ENCODE measurements at places on chromosomes 3 and 15. TPM values are rescaled to one million over a fixed set of nuclear protein-coding genes. Genes with fewer than 3 reads are reported as not detected.

The SPTBN5 gene
- 0.63 TPM for polyA plus RNA-seq

The PLA2G4D gene
- not detected for polyA plus RNA-seq

The WDR49 gene
- polyA plus RNA-seq = 3.8 TPM

The PSTPIP1 gene
- 30.4 TPM for polyA plus RNA-seq

The HPS3 gene
- polyA plus RNA-seq = 12.3 TPM

The ACTRT3 gene
- polyA plus RNA-seq = 3.9 TPM

The MGLL gene
- polyA plus RNA-seq = 28.7 TPM

The PLSCR2 gene
- polyA plus RNA-seq = not detected

The ADAMTS17 gene
- polyA plus RNA-seq = 0.41 TPM

The PLAAT1 gene
- polyA plus RNA-seq = not detected

The CATSPER2 gene
- polyA plus RNA-seq = 0.63 TPM

The SNX22 gene
- polyA plus RNA-seq = 0.38 TPM

The CCR3 gene
- polyA plus RNA-seq = not detected

The DISP2 gene
- polyA plus RNA-seq = 0.08 TPM

The TEX55 gene
- not detected for polyA plus RNA-seq

The GPR176 gene
- polyA plus RNA-seq = 18.2 TPM
